ENCODE measurements at places on chromosomes 13 and 19. TPM values are rescaled to one million over a fixed set of nuclear protein-coding genes. Genes with fewer than 3 reads are reported as not detected.

KIRREL2 gene
- 0.26 TPM for total RNA-seq

PEG3 gene
- 0.09 TPM for total RNA-seq

PRRG2 gene
- 0.37 TPM for total RNA-seq

PCDH8 gene
- total RNA-seq: not detected

TMEM150B gene
- not detected for total RNA-seq

ZNF729 gene
- total RNA-seq: not detected

VAV1 gene
- 83.7 TPM for total RNA-seq

PCDH9 gene
- total RNA-seq: 0.54 TPM

NR2F6 gene
- total RNA-seq: 2.8 TPM

ZNF223 gene
- total RNA-seq: 2.9 TPM

CATSPERD gene
- total RNA-seq: not detected

B3GNT8 gene
- 0.76 TPM for total RNA-seq

ZNF816 gene
- total RNA-seq: 6.4 TPM

FCAR gene
- not detected for total RNA-seq

ZNF723 gene
- total RNA-seq: not detected

SIAH3 gene
- 2.4 TPM for total RNA-seq

TNFRSF19 gene
- total RNA-seq: 0.35 TPM

ATP12A gene
- total RNA-seq: not detected

ZNF534 gene
- total RNA-seq: 0.42 TPM

SULT2A1 gene
- not detected for total RNA-seq

DIS3 gene
- total RNA-seq: 36.8 TPM

GAPDHS gene
- not detected for total RNA-seq

OR10H1 gene
- total RNA-seq: not detected

UBE2M gene
- 35.6 TPM for total RNA-seq

MAMSTR gene
- total RNA-seq: 2.0 TPM

SYNGR4 gene
- total RNA-seq: not detected

GPR183 gene
- 152 TPM for total RNA-seq

GGN gene
- total RNA-seq: not detected

KCNN4 gene
- total RNA-seq: 25.7 TPM

FPR3 gene
- total RNA-seq: not detected

SLC25A41 gene
- 0.35 TPM for total RNA-seq

PDX1 gene
- total RNA-seq: not detected

ANGPTL8 gene
- total RNA-seq: not detected

TNNI3 gene
- not detected for total RNA-seq

ZNF561 gene
- total RNA-seq: 41.2 TPM

PRKCG gene
- total RNA-seq: not detected

ZNF429 gene
- total RNA-seq: 26.6 TPM

CRTC1 gene
- total RNA-seq: 20.8 TPM

PROZ gene
- not detected for total RNA-seq

OVOL3 gene
- not detected for total RNA-seq

SHC2 gene
- 4.4 TPM for total RNA-seq

ZNF155 gene
- total RNA-seq: 8.7 TPM

ZNF439 gene
- 12.4 TPM for total RNA-seq

MED26 gene
- 21.1 TPM for total RNA-seq

HIPK4 gene
- total RNA-seq: 0.20 TPM

CGB2 gene
- not detected for total RNA-seq

All from T-cell (primary cell).